ENCODE measurements at places on chromosomes 5 and 9.

GRCh38 chr5:139117342-139117884 is 80.8 kb downstream of the SIL1 start:
- DNase-seq, result no peak

DNA sequence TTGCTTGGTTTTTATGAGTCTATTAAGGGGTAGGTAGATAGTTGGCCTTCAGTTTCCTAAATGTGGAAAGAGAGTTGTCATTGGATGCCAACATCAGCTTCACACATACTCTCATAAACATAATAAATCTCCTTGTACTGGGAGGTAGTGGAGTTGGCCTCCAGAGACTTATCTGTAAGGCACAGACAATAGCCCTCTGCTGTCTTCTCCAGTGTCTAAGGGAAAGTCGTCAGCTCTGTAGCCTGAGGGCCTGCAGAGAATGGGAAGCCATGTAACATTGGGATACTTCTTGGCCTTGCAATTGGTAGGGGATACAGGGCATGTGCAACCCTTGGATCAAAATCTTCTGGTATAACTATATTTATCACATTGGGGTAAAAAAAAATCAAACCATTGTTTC is 331.9 kb upstream of the KLF9 start:
- no peak for DNase-seq

DNA sequence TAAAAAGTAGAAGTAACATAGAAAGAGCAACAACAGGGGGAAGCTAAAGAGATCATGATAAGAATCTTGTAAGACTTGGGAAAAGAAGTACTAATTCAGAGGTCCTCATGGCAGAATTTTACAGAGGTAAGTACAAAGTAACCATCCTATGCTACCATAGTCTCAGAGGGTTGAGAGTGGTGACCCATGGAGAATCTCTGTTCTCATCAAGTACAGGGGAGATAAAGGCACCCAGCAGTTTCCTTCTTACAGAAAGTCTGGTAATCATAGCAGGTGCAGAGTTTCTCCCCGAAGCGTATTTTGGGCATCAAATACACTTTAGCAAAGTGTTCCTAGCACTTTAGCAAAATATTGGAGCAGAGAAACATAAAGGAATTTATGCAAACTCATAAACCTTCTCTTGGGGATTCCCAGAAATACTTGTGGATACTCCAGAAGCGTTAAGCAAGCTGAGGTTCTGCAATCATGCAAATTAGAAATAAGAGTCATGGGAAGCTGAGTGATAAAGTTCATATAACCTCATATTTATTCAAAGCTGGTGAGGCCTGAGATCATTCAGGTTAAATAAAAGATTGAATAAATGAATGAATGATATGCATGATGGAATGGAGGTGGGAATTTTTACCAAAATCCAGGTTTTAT is 101.0 kb upstream of the SMC2 start:
- DNase-seq, result peak; percentile 4

DNA sequence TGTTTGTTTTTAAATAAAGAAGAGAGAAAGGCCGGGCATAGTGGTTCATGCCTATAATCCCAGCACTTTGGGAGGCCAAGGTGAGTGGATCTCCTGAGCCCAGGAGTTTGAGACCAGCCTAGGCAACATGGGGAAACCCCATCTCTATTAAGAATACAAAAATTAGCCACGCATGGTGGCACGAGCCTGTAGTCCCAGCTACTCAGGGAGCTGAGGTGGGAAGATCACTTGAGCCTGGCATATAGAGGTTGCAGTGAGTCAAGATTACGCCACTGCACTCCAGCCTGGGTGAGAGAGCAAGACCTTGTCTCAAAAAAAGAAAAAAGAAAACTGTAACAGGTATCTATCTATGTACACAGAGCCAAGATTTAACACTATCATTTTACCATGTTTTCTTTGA is 34.2 kb upstream of the CDC42SE2 start:
- DNase-seq, result no peak

GRCh38 chr5:171673328-171673727 is 112.3 kb upstream of the SMIM23 start:
- no peak for DNase-seq
